Activated CD4-positive, alpha-beta T cell treated with anti-CD3 and anti-CD28 coated beads, Interleukin-2, amount 10 ng/mL, durations not matched to agents 7 days and 5 days (primary cell): ENCODE measurements at places on chromosomes 11 and 22.

GRCh38 chr22:41092847-41093411, 537 bp downstream of the EP300 start:
- H3K36me3 ChIP-seq, result peaks cover 28% of the 10 kb centered on the region
- peak overlapping the region; percentile 92 for H3K4me3 ChIP-seq
- peak; percentile 35 for DNase-seq

DNA sequence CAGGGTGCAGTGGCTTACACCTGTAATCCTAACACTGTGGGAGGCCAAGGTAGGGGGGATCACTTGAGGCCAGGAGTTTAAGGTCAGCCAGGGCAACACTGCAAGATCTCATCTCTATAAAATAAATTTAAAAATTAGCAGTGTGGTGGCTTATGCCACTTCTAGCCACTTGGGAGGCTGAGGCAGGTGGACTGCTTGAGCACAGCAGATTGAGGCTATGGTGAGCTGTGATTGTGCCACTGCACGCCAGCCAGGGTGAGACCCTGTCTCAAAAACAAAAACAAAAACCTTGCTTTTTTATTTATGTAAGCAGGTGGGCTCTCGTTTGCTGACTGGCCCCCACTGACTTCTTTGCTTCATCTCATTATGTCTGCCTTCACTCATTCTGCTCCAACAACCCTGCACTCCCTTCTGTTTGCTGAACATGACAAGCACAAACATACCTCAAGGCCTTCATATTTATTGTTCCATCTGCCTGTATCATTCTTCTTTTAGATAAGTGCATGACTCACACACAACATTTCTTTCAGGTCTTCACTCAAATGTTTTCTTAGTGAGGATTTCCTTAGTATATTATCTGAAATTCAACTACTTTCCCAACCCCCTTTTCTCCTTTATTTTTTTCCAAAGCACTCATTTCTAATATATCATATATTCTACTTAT, 32.4 kb upstream of the CLNS1A start:
- H3K27me3 ChIP-seq, result no peaks in the 10 kb centered on the region
- DNase-seq, result no peak
- peaks cover 55% of the 10 kb centered on the region for H3K36me3 ChIP-seq
- no peak overlapping the region for H3K27ac ChIP-seq

DNA sequence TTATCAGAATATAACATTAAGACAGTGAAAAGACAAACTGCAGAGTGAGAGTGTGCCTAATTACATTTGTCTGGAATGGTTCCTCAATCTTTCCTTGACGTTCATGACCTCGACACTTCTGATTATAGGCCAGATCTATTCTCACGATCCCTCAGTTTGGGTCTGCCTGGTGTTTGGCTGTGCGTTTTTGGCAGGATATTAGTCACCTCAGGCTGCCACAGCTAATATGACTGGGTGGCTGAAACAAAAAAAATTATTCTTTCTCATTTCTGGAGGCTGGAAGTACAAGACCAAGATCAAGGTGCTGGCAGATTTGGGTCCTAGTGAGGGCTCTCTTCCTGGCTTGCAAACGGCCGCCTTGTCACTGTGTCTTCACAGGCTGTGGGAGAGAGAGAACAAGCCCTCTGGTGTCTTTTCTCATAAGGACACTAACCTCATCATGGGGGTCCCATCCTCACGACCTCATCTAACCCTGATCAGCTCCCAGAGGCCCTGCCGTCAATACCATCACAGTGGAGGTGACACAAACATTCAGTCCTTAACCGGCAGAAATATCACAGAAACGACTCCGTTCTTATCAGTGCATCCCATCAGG, 23.2 kb downstream of the IFITM10 start:
- peaks cover 43% of the 10 kb centered on the region for H3K27me3 ChIP-seq
- H3K36me3 ChIP-seq, result no peaks in the 10 kb centered on the region
- no peak overlapping the region for H3K4me3 ChIP-seq
- peaks cover 19% of the 10 kb centered on the region for H3K4me1 ChIP-seq

DNA sequence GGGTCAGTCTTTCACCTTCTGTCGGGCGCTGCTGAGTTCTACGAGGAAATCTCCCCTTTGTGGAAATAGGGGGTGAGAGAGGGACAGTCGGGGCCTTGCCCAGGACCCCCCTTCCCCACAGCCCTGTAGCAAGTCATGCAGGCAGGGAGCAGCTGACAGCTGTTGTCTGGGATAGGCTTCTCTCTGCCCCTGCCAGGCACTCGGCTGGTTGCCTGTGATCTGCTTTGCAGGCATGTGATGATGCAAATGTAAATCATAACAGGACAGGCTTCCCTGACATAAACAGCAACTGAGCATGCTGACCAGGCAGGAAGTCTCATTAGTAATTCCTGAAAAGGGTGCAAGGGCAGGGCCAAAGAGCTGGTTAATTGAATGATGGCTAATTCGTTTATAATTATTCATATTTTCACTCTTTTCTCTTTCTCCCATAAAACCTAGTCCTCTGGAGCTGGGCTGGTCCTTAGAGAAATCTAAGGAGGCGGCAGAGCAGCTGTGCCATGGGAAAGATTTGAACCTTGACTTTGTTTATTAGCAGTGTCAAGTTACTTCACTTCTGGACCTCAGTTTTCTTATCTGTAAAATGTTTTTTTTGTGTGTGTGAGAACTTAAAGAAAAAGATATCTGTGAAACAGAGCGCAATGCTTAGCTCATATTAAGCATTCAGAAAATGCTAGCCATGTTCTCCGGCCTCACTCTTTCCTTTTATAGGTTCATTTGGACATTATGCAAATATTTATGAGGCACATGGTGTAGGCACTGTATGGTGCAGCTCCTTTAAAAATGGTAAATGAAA, 129.7 kb downstream of the LDLRAD3 start:
- no peaks in the 10 kb centered on the region for H3K36me3 ChIP-seq
- H3K27ac ChIP-seq, result no peak overlapping the region
- H3K4me1 ChIP-seq, result no peaks in the 10 kb centered on the region

DNA sequence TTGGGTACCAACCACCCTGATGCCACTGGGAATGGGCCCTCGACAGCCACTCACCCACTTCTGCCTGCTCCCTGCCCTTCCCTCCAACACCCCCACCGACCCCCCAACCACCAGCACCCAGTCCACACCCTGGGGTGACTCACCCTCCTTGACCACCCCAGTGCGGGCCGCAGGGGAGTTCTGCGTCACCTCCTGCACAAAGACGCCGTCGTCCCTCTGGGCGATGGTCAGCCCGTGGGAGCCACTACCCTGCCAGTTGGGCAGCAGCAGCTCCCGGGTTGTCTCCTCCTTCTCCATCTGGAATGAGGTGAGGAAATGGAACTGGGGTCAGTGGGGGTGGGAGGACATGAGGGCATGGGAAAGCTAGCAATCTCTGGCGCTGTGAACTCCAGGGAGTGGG, 10.8 kb downstream of the AHNAK start:
- DNase-seq, result no peak
- no peak overlapping the region for H3K27ac ChIP-seq
- no peak overlapping the region for H3K4me3 ChIP-seq
- peaks cover 47% of the 10 kb centered on the region for H3K36me3 ChIP-seq
- H3K27me3 ChIP-seq, result no peaks in the 10 kb centered on the region

GRCh38 chr11:33310720-33311500, 53.7 kb downstream of the HIPK3 start:
- no peak overlapping the region for H3K27ac ChIP-seq
- peaks cover 11% of the 10 kb centered on the region for H3K4me1 ChIP-seq
- no peaks in the 10 kb centered on the region for H3K27me3 ChIP-seq

- peaks cover 2% of the 10 kb centered on the region for H3K27me3 ChIP-seq
- H3K4me1 ChIP-seq, result peaks cover 72% of the 10 kb centered on the region
- no peak overlapping the region for H3K4me3 ChIP-seq
- no peaks in the 10 kb centered on the region for H3K36me3 ChIP-seq
- H3K27ac ChIP-seq, result peak overlapping the region; percentile 71
Observed at GRCh38 chr11:63564056-63564774, 1.0 kb upstream of the PLAAT2 start.

DNA sequence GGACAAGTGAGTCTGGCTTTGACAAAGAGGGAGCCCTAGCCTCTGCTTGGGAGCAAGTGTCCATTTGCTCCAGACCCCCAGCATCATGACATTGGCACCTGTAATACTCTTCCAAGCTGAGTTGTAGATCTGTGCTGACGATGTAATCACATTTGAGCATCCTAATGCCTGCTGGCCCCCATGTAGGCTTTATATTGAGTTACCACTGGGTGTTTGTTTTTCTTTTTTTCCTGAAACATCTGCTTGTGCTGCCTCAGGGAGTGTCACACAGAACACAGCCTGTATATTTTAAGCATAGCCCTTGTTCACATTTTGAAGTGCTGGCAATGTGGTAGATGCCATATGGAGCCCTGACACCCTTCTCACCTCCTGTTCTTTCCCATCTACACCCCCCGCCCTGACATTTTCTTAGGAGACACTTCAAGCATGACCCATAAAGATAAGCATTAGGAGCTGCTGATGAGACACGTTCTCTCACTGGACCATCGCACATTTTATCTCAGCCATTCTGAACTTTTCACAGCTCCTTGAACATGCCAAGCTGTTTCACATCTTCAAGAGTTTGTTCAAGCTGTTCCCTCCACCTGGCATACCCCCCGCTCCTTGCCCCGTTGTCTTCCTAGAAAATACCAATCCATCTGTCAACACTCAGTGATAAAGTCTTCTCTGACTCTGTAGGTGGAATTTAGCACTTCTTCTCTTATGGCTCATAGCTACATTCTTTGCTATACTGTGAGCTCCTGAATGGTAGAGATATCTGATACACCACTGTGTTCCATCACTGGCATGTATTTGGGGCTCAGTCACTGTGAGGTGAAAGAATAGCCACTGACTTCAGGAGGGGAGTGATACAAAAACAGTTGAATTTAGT, 128.7 kb downstream of the TRIM44 start:
- H3K27ac ChIP-seq, result no peak overlapping the region
- H3K4me1 ChIP-seq, result peaks cover 8% of the 10 kb centered on the region
- peaks cover 8% of the 10 kb centered on the region for H3K36me3 ChIP-seq
- no peak overlapping the region for H3K4me3 ChIP-seq
- no peaks in the 10 kb centered on the region for H3K27me3 ChIP-seq
- DNase-seq, result no peak

DNA sequence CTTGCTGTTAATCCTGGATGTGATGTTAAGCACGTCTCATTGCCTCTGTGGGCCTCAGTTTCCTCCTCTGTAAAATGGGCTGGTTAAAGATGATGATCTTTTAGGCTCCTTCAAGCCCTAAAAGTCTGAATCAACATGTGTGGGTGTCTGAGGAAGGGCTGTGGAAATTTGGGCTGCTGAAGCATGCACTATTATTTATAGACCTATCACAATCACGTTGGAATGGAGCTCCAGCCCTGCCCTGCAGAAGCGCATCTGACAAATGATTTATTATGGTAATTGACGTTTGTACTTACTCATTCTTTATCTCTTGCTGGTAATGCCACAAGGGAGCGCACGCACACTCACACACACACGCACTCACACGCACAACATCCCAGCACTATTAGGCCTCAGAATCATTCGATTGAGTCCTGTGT, 20.4 kb downstream of the P2RX3 start:
- peaks cover 4% of the 10 kb centered on the region for H3K4me1 ChIP-seq
- no peak overlapping the region for H3K27ac ChIP-seq
- H3K27me3 ChIP-seq, result peaks cover 11% of the 10 kb centered on the region
- H3K4me3 ChIP-seq, result no peak overlapping the region
- no peak for DNase-seq
- no peaks in the 10 kb centered on the region for H3K36me3 ChIP-seq

- H3K4me1 ChIP-seq, result no peaks in the 10 kb centered on the region
- H3K4me3 ChIP-seq, result no peak overlapping the region
- no peak for DNase-seq
- H3K27ac ChIP-seq, result no peak overlapping the region
Observed at GRCh38 chr11:26465274-26465673, 106.8 kb downstream of the MUC15 start.

- no peak overlapping the region for H3K27ac ChIP-seq
- no peak overlapping the region for H3K4me3 ChIP-seq
Observed at GRCh38 chr22:43113526-43114251, 3.1 kb downstream of the BIK start.

DNA sequence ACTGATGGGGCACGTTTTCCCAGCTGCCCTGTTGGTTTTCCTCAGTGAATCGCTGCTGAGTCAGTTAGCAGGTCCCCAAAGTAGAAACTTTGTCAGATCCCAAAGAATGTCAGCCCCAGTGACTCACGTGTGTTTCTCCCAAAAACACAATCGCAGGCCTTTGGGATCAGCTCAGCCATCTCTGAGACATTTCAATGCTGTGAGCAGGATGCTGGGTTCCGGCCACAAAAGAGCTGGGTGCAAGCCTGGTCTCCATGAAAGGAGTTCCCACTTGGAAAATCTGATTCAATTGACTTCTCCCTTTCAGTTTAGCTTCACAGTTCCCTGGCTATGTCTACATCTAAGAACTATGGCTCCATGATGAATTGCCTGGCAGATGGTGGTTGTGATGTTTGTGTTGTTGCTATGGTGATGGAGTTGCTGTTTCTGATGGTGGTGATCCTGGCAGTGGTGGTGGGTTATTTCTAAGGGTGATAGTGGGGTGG, 28.0 kb downstream of the MYEOV start:
- H3K4me1 ChIP-seq, result peaks cover 7% of the 10 kb centered on the region
- H3K4me3 ChIP-seq, result no peak overlapping the region
- no peak overlapping the region for H3K27ac ChIP-seq
- H3K27me3 ChIP-seq, result no peaks in the 10 kb centered on the region

- H3K4me1 ChIP-seq, result no peaks in the 10 kb centered on the region
- no peak overlapping the region for H3K27ac ChIP-seq
- H3K27me3 ChIP-seq, result no peaks in the 10 kb centered on the region
Observed at GRCh38 chr11:103811870-103812455, 224.5 kb upstream of the DDI1 start.

GRCh38 chr22:45551310-45552016, 48.8 kb downstream of the FBLN1 start:
- no peak overlapping the region for H3K4me3 ChIP-seq
- H3K27me3 ChIP-seq, result no peaks in the 10 kb centered on the region
- DNase-seq, result no peak
- H3K36me3 ChIP-seq, result no peaks in the 10 kb centered on the region
- H3K27ac ChIP-seq, result no peak overlapping the region

DNA sequence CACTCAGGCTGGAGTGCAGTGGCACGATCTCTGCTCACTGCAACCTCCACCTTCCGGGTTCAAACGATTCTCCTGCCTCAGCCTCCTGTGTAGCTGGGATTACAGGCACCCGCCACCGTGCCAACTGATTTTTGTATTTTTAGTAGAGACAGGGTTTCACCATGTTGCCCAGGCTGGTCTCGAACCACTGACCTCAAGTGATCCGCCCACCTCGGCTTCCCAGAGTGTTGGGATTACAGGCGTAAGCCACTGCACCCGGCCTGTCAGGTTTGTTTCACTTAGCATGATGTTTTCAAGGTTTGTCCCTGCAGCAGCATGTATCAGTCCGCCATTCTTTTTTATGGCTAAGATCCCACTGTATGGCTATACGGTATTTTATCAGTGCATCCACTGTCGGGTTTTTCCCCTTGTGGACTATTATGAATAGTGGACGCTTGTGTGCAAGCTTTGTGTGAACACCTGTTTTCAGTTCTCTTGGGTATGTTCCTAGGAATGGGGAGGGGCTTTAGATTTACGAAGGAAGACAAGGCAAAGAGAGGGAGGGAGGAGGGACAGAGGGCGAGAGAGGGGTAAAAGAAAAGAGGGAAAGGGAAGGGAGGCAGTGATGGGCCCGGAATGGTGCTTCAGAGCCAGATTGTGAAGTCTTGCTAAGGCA, 13.9 kb upstream of the CDC42EP2 start:
- no peaks in the 10 kb centered on the region for H3K4me1 ChIP-seq
- no peaks in the 10 kb centered on the region for H3K27me3 ChIP-seq
- peaks cover 23% of the 10 kb centered on the region for H3K36me3 ChIP-seq
- DNase-seq, result no peak
- peak overlapping the region; percentile 34 for H3K27ac ChIP-seq
- no peak overlapping the region for H3K4me3 ChIP-seq

GRCh38 chr11:58762284-58763119, 30.8 kb upstream of the GLYAT start:
- H3K4me1 ChIP-seq, result no peaks in the 10 kb centered on the region
- no peak overlapping the region for H3K4me3 ChIP-seq
- H3K36me3 ChIP-seq, result no peaks in the 10 kb centered on the region
- no peak for DNase-seq
- H3K27me3 ChIP-seq, result peaks cover 6% of the 10 kb centered on the region
